ENCODE measurements at places on chromosomes 1 and 21.
A peak's percentile ranks its signal among the peaks of the same experiment; 100 is the strongest.

DNA sequence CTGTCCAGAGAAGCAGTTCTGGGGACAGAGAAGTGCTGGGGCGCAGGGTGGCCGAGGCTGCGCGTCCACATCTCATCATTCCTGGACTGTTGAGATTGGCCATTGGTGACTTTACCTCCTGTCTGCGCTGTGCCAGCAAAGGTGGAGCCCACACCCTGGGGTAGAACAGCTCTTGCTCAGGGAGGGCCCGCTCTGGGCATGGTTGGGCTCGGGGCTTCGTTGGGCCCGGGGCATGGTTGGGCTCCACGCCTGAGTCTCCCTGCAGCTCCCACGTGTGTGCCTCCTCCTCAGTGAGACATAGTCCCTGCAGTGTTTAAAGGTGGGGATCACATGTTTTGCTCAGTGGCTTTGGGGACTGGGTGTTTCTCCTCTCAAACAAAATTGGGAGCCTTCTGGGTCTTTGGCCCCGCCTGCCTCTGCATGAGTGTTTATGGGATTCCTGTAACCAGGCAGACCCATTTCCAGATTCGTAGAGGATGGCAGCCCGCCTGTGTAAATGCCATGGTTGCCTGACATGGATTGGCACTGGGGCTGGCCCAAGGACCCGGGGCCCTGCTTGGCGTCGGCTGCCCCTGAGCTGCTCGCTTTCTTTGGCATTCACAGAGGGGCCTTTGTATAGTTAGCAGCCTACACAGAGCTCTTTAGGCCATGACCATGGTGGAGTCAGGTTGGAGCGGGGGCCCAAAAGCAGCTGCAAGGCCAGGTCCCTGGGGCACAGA is 104.6 kb downstream of the TLR5 start:
- DNase-seq, result no peak

GRCh38 chr1:204286831-204287421 is 72.8 kb downstream of the PLEKHA6 start:
- peak; percentile 68 for DNase-seq

DNA sequence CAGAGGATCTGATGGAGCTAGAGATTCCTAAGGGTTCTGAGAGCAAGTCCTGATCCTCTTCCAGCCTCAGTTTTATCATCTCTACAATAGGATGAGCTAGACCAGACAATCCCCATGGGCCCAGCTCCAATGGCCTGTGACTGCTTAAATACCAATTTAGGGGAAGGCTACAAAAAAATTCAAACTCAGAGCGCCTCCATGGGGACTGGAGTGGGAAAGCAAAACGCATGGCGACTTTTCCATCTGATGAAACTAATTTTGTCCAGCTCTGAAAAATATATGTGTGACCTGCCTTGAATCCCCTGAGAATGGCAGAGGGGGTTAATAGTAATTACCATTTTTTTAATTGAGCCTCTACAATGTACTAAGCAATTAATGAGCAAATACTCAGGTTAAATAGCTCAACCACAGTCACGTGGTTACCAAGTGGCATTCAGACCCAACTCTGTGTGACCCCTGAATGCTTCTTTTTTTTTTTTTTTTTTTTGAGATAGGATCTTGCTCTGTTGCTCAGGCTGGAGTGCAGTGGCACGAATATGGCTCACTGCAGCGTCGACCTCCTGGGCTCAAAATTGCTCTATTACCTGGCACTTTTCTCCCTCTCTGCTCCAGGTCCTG is 8.4 kb downstream of the EXTL1 start:
- no peak for DNase-seq

GRCh38 chr1:10494418-10494753 is 19.6 kb downstream of the PEX14 start:
- DNase-seq, result no peak

DNA sequence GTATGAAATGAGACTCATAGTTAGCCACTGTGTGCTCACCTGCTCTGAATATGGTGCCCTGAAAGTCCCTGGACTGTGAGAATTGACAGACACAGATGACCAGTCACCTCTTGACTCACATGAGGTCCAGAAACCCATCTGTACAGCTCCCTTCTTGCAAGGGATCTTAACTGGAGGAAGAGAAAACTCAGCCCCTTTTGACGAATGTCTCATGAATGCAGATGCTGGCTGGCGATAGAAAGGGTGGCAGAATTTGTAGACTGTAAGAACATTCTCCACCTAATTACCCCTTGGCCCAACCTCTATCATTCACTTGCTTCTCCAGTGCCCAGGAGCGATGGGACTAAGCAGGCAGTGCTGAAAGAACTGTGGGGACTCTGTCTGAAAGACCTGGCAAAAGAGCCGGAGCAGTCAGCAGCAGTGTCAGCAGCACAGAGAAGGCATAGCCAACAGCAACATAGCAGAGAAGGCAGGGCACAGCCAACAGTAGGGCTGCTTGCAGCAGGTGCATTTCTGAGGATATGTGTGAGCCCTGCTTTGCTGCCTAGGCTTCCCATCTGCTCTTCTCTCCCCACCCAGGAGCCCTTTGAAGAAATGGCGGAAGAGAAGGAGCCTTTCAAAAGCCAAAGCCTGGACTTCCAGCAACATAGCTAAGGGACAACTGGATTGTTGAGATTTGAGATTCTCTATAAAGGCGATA is 25.8 kb upstream of the IFNGR2 start:
- DNase-seq, result no peak

DNA sequence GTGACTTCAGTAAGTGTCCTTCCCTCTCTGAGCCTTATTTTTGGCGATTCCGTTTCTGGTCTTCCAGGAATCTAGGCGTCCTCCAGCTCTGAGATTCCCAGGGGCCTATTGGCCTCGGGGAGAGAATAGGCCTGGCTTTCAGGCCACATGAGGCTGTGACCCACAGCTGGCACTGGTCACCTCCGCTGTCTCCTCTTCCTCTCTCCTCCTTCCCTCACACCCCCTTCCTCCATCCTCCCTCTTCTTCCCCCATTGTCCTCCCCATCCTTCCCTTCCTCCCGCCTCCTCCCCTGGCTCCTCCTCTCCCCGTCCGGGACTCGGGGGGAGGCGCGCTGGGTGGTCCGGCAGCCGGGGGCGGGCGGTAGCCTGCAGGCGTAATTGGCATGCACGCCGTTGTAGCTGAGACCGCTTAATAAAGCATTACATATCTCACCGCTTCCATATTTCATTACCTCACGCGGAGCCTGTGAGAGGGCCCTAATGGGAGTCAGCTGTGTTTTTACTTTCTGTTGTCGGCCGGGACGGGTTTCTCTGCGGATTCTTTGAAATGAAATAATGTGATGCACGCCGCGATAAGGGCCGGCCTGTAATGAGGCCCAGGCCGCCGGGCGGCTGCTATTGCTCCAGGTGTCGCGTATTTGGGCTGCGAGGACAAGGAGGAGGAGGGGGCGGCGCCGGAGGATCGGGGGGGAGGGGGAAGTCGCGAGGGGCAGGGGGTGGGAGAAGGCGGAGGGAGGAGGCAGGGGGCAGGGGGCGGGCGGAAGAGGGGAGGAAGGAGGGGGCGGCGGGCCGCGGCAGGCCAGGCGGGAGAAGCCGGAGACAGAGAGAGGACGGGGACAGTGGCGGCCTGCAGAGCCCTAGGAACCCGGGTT is 95.3 kb downstream of the FOXD2 start:
- peak; percentile 90 for DNase-seq

DNA sequence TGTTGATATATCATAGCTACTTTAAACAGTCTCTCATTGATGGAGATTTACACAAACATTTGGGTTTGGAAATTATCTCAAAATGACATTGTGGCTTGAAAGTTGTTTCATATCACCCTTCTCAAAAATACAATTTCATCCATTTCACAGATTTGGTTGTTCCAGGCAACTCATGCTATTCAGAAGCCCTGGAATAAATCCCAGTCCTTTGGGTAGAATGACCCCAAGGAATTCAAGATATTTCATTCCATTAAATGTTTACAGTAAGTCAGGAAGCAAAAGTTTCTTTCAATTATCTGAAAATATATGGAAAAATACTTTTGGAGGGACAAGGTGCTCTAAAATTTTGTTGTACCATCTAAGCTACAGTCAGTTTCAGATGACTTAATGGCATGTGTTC is 27.1 kb downstream of the MPZL1 start:
- DNase-seq, result peak; percentile 67

- peak; percentile 82 for DNase-seq
These were observed 49.6 kb downstream of the OSBPL9 start for GRCh38 chr1:51666478-51666877.

DNA sequence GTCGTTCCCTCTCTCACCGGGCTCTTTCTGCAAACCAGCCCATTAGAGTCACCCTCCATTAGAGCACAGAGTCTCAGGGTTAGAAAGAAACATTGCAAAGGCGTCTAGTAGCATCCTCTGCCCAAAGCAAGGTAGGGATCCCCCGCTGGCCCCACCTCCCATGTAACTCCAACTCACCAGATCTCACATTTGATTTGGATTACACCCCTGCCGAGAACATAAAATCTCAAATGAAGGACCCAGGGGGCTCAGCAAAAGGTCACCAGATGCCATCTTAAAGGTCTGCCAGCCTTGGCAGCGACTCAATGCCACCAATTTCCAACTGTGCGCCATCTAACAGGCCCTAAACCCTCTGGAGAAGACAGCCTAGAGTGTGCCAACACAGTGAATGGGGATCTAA is 14.1 kb downstream of the C1orf87 start:
- no peak for DNase-seq

DNA sequence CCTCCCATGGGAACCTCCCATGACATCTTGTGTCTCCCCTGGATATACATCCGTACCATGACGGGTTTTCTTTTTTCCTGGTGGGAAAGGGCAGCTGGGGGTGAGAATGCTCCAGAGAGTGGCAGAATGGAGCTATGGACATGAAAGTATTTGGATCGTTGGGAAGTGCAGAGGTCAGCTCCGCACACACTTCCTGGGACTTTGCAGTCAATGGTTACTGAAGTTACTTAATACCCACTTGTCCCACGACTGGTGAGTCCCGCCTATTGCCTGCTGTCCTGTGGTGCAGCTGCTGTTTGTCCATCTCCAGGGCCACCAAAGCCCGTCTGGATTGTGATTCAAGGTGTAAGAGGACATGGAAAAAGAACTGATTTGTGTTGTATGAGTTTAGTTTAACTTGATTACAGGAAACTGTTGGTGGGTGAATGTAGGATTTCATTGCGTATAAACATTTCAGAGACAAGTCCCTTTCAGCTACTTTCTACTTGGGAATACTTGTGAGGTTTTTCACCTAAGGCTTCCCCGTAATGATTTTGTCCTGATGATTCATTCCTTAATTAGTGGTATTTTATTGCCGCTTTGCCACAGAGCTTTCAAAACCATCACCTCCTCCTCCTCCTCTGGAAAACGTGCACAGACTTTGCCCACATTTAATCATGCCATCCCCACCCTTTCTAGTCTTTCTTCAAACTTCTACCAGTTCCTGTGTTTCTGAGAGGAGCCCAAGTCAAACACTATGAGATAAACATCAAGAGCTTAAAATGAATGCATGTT is 308.8 kb downstream of the KIF26B start:
- DNase-seq, result no peak

- no peak for DNase-seq
These were observed 30.9 kb downstream of the LMO4 start for GRCh38 chr1:87359586-87359985.

DNA sequence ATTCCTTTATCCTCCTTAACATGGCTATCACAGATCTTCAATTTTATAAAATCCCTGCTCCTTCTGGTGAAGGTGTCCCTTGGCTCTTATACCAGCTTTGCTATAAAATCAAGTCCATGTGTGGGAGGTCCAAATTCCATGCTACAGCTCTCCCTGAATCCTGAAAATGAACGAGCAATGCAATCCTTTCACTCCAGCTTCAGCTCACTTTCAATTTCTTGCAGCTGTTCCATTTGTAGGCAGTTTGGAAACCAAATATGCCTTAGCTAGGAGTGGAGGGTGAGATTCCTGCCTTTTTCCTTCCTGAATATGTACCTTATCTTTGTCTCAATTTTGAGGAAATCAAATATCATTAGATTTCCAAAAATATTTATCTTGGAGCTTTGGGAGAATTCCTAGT is 402.6 kb downstream of the TTLL7 start:
- DNase-seq, result no peak

- peak; percentile 77 for DNase-seq
These were observed 1.6 kb upstream of the CLIC4 start for GRCh38 chr1:24743404-24744211.

DNA sequence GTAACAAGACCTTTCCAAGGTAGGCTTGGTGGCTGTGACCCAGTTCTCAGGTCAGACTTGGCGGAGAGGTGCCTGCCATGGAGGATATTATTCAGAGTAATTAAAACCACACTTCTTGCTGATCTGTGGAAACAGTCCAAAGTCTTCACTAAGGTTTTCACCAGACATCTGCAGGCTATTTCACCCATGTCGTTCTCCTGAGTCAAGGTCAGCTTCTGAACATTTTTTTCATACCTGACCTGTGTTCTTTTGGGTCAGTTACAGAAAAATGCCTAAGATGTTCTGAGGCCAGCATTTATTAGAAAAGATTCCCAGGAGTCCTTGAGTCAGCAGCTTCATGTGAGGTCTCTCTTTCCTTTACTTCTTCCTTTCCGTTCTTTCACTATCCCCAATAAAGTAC is 54.9 kb downstream of the RGL1 start:
- DNase-seq, result peak; percentile 57

DNA sequence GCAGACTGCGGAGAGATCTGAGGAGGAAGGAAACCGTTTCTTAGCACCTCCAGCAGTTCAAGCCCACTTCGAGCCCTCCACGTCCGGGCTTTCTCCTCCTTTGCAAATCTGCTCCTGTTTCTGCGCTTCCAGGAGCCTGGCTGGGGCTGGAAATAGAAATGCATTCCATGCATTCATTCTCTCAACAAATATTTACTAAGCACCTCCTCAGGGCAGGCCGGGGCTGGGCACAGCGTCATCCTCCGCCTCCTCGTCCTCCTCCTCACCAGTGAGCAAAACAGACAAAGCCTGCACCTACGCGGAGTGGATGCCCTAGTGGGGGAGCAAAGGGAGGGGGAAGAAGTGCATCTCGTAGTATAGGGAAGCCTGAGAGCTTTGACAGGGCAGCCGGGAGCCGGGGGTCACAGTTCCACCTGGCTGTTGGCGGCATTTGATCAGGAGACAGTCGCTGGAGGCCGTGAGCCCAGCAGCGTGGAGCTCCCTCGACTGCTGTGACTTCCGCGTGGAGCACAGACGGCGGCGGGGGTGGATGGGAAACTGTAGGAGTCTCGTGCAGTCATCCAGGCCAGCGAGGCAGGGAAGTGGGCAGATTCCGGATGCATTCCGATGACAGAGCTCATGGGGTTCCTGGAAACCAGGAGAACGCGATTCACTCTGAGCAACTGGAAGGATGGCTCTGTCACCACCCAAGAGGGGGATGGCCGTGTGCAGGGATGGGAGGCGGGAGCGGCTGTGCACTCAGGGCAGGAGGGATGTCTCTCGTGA is 93.5 kb downstream of the SIK1 start:
- DNase-seq, result peak; percentile 98

- DNase-seq, result no peak
These were observed 15.0 kb downstream of the ZNF496 start for GRCh38 chr1:247316590-247317197.

DNA sequence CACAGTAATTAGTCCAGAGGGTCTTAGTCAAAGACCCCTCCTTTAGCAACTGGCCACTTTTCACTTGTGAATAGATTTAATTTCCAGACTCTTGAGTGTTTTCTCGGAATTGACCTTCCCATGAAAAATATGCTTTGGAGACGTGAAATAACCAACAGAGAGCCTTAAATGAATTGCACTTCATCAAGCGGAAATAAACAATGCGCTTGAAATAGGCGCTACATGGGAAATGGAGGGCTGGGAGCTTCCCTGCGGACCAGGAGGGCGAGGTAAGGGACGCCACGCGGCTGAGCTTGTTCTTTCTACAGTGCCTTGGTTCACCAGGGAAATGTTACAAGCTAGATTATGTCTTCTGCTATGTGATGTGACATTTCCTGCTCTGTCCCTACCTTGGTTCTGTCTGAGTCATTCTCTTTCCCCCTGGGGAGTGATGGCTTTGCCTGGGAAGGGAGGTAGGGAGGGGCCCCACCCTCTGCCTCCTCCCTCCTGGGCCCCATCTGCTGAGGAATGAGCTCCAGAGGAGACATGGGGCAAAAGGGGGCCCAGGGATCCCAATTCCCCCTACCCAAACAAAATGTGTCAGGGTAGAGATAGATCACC is 619.3 kb downstream of the PTPRU start:
- DNase-seq, result no peak

Data from EH (cell line).